ENCODE measurements at places on chromosomes 5 and 9.

- no peak for DNase-seq
Observed at GRCh38 chr5:24487368-24488229, 157.2 kb downstream of the CDH10 start.

DNA sequence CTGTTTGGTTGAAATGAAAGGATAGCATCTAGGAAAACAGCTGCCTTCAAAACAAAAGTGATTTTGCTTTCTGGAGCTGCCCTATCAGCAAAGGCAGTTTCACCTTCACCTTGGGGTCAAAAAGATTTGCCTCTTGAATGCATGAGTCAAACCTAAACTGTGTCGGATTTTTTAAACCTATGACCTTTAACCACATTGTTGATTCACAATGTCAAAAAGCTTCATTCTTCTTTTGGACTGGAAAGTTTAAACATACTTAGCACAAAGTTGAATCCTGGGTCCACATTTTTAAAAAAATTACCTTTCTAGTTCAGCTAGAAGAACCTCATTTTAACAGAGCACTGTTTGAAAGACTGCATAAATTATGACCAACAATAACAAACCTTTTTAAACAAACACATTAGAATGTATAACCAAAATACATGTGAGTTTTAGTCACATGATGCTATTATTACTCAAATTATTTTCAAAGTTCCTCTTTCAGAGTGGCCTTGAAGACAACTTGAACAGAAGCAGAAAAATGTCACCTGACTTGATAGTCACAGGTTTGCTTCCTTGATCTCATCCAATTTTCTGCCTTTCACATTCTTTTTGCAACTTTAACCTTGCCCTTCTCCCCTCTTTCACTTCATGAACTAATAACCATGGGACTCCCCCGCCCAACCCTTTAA is 109.7 kb upstream of the LHFPL2 start:
- DNase-seq = no peak

DNA sequence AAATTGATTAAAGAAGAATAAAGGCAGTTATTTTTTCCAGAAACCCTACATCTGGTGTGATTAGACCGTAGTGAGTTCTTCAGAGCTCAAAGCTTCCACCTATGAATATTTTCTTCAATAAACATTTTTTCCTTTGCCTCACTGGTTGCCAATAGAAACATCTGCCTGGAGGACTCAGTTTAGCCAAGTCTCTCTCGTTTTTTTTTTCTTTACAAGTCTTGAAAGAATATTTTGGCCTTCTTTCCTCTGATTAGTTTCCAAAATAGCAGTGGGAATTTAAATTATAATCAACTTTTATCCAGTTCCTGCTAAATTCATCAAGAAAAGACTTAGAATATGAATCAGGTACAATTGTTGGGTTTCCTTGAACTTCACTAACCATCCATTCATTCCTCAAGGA is 897.5 kb downstream of the TLE1 start:
- no peak for DNase-seq

DNA sequence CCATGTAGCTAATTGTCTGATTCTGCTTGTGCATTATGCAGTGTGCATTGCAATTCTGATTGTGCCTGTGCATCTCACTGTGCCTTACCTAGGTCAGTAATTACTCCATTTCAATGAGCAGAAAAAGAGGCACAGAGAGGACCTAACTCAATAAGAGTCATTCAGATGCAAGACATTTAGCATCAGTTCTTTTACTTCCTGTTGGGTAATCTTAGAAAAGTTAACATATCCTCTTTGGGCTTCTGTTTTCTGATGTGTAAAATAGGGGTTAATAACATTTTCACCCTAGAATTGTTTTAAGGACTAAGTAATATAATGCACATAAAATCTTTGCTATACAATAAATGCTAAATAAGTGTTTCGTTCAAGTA is 7.0 kb upstream of the DCTN4 start:
- DNase-seq = no peak

DNA sequence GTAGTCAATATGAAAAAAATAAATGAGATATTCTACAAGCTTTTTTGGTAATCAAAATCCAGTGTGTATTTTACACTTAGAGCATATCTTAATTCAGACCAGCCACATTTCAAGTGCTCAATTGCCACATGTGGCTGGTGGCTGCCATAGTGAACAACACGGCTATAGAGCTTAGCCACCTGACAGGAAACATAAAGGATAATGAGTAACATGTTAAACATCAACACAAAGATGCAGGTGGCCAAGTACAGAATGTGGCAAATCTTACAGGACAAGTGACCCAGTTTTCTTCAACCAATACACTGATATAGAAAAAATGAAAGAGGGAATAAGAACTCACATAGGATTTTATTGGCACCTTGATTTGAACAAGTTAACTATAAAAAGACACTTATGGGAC is 61.4 kb downstream of the KIF24 start:
- DNase-seq = no peak

DNA sequence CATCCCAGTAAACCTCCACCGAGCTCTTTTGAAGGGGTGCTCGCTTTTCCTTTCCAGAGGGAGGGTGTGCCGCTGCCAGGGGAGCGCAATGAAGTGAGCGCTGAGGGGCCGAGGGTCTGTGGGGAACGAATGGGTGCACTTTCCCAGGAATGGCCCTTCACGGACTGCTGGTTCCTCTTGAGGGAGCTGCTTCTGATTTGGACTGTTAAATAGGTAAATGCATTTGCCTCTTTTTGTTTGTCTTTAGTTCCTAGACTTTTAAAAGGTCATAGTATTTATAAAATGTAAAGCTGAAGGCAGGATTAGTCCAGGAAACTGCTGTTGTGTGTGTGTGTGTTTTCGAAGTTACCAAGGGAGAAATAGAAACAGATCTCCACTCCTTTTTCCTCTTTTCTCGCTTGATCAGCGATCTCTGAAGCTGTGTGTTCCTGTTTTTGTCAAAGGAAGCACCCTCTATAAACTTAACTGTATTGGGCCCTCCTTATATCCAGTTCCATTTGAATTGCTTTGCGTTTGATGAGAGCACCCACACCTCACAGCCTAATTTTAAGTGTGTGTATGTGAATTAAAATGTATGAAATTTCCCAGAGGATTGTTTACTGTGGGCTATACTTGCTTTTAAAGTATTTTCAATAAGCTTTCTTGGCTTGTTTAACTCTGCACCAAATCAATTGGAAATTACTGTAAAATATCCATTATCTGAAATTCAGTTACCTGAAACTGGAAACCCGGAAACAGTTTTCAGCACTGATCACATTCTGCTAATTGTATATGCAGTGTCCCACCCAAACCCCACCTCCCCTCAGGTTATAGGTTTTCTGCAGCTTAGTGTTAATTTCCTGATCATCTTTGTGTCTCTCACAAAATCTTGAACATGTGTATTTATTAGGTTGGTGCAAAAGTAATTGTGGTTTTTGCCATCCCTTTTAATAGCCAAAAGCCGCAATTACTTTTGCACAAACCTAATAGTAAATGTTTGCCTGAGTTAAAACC is 966 bp downstream of the SNX2 start:
- DNase-seq = no peak

DNA sequence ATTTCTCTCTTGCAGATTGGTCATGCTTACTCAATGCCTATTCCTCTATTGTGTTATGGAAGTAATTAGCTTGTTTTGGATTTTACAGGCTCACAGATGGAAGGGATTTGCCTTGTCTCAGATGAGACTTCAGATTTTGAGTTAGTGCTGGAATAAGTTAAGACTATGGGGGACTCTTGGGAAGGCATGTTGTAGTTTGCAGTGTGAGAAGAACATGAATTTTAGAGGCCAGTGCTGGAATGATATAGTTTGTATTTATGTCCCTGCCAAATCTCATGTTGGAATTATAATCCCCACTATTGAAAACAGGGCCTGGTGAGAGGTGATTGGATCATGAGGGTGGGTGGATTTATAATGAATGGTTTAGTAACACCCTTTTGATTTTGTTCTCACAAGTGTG is 6.1 kb upstream of the TUSC1 start:
- no peak for DNase-seq

- DNase-seq = no peak
Observed at GRCh38 chr5:75666801-75667200, 50.4 kb downstream of the POC5 start.

DNA sequence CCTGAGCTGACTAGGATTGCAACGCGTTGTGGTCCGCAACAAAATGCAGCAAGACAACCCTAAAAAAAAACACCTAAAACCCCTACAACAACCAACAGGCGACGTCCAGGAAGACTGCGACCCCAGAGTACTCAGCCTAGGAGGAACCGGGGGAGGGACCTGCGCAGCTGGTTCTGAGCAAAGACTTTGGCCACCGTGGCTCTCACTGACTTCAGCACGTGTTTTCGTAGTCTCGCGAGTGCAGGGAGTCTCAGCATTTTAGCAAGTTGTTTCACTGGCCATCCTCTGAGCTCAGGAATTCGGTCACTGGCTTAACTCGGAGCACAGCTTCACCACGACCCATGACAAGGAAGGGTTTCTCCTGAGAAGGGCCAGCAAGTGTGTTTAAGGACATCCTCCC is 8.6 kb upstream of the ZDHHC11 start:
- no peak for DNase-seq

GRCh38 chr9:126198854-126199253 is 127.8 kb upstream of the MVB12B start:
- DNase-seq = no peak

- no peak for DNase-seq
Observed at GRCh38 chr5:141496038-141496437, 7.2 kb downstream of the PCDHGC5 start.

GRCh38 chr9:75239176-75239575 is 150.9 kb downstream of the OSTF1 start:
- no peak for DNase-seq

- DNase-seq = no peak
Observed at GRCh38 chr5:17105744-17106418, 111.5 kb upstream of the BASP1 start.

GRCh38 chr5:105197531-105197930 is 1634.9 kb upstream of the NUDT12 start:
- no peak for DNase-seq

DNA sequence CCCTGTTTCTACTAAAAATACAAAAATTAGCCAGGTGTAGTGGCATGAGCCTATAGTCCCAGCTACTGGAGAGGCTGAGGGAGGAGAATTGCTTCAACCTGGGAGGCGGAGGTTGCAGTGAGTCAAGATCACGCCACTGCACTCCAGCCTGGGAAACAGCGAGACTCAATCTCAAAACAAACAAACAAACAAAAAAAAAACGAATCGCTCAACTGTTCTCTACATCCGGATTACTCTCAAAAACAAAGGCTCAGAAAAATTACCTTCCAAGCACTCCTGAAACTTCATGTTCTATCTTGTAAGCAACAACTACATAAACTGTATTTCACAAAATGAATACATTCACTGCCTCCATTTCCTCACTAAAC is 14.0 kb downstream of the UBAP2 start:
- DNase-seq = no peak

- no peak for DNase-seq
Observed at GRCh38 chr5:180135128-180135955, 63.8 kb upstream of the RNF130 start.

- DNase-seq = no peak
Observed at GRCh38 chr5:138177941-138178515, 402 bp downstream of the BRD8 start.

- DNase-seq = no peak
Observed at GRCh38 chr9:2159521-2160454, 144.6 kb downstream of the SMARCA2 start.

GRCh38 chr5:74081126-74081525 is 455.1 kb downstream of the ARHGEF28 start:
- DNase-seq = no peak

- no peak for DNase-seq
Observed at GRCh38 chr5:111735583-111736270, 21.3 kb downstream of the NREP start.

DNA sequence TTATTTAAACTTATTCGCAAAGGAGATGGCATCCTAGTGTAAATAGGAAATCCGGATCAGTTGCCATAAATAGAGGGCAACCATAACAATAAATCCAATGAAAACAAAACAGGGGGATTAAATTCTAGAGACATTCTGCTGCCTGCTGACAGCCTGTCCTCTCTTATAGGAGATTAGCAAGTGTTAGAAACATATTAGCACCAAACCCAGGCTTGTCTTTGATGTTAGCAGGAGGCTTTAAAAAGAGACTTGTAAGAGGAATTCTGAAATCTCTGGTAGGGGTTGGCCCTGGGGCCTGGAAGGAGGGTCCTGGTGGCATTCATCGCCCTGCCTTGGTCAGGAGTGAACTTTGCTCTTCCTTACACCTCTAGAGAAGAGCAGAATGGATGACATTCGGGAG is 21.6 kb downstream of the NDST1 start:
- no peak for DNase-seq

DNA sequence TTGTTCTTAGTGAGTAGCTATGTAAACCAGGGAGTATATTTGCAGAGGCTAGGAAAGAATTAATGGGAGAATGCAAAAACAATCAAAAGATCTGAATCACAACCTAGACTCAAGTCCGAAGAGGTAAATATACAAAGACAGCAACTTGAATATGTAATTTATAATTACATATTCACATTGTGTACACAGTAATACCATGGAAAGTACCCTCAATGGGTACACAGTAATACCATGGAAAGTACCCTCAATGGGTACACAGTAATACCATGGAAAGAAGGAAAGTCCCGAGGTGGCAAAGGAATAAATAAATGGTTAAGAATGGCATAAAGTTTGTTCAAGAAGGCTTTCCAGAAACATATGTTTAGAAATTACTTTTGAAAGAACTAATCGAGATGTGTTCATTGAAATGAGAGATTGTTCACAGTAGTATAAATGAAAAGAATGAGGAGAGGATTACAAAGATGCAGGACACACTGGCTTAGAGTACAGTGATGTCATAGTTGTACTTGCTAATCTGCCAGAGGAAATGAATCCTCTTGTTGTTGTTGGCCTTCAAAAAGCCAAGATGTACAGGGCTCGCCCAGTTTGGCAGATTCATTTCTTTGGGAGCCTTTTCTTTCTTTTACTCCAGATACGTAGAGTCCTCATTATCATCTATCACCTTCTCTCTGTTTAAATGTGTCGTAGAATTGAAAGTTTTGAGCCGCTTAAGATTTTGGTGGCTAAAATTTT is 116.0 kb downstream of the UNC13B start:
- DNase-seq = no peak

- DNase-seq = no peak
Observed at GRCh38 chr5:156221816-156222215, 105.1 kb upstream of the SGCD start.

DNA sequence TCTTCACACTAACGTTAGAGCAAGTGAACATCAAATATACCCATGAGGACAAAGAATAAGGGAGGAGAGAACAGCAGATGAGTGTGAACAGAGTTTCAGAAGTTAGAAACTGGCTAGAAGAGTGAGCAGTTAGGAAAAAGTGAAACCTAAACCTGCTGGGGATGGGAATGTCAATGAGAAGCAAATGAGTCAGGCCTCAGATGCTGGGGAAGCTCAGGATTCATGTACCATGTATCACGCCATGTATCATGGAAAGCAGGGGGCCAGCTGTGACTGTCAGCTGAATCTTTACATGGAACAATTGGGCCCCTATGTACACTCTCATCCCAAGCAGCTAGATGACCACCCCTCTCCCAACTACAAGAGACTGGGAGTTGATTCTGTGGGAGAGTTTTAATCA is 16.2 kb downstream of the GDF9 start:
- DNase-seq = no peak

GRCh38 chr9:87372356-87372851 is 125.3 kb upstream of the DAPK1 start:
- DNase-seq = no peak

- no peak for DNase-seq
Observed at GRCh38 chr5:140642718-140643117, 3.5 kb downstream of the TMCO6 start.

GRCh38 chr5:144503123-144503522 is 332.4 kb downstream of the KCTD16 start:
- no peak for DNase-seq

GRCh38 chr5:24068524-24068923 is 561.1 kb downstream of the PRDM9 start:
- DNase-seq = no peak
